Osteocyte (in vitro differentiated cells): ENCODE measurements at places on chromosomes 2 and 18. TPM values are rescaled to one million over a fixed set of nuclear protein-coding genes. Genes with fewer than 3 reads are reported as not detected.

- peak; percentile 17 for DNase-seq
- H3K27ac ChIP-seq = no peak overlapping the region
- H3K36me3 ChIP-seq = peaks cover 3% of the 10 kb centered on the region
- H3K4me1 ChIP-seq = peaks cover 14% of the 10 kb centered on the region
- no peak overlapping the region for H3K4me3 ChIP-seq
These were observed 56.0 kb downstream of the PARD6G start for GRCh38 chr18:80191264-80191663.

Gene PPM1G
- total RNA-seq = 70.7 and 74.2 TPM in 2 replicates

Gene VAMP5
- total RNA-seq = not detected in 2 replicates

DNA sequence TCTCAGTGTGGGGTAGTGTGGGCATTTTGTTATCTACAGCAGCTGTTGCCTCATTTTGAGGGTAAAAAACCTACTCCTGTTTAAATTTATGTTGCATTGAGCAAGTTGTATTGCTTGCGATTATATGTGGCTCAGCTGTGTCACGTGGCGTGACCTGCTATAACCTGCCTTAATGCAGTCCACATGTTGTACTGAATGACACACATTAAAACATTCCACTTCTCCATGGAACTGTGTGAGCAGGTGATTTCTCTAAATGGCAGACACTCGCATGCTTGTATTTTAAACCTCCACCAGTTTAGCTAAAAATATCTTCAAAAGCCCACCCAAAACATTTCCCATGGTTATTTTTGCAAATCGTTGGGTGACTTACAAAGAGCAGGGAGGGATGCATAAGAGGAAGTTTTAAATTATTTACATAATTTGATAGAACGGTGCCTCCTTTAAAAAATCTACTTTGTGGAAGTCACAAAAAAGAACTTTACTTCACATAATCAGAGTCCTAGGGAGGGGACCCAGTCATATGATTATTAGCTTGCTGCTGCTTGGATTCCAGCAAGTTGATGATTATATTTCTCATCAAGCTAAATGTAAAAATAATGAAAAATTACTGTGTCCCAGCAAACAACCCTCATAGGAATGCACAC, 163.3 kb upstream of the ZEB2 start:
- H3K36me3 ChIP-seq = no peaks in the 10 kb centered on the region
- peaks cover 6% of the 10 kb centered on the region for H3K4me1 ChIP-seq
- DNase-seq = no peak
- no peak overlapping the region for H3K4me3 ChIP-seq
- no peak overlapping the region for H3K27ac ChIP-seq
- H3K27me3 ChIP-seq = no peaks in the 10 kb centered on the region

GRCh38 chr2:145797692-145798091, 1277.8 kb upstream of the ZEB2 start:
- no peak for DNase-seq
- H3K4me1 ChIP-seq = no peaks in the 10 kb centered on the region
- H3K27ac ChIP-seq = no peak overlapping the region

Gene SCN1A
- not detected in 2 replicates for total RNA-seq

Gene ARHGAP15
- total RNA-seq = not detected in 2 replicates

- H3K36me3 ChIP-seq = peaks cover 3% of the 10 kb centered on the region
- H3K27me3 ChIP-seq = no peaks in the 10 kb centered on the region
- peaks cover 67% of the 10 kb centered on the region for H3K4me1 ChIP-seq
- peak overlapping the region; percentile 97 for H3K27ac ChIP-seq
These were observed 71.7 kb downstream of the IL1R2 start for GRCh38 chr2:102063487-102063911.
